Naive B cell (primary cell): ENCODE measurements at places on chromosomes 3 and 15. TPM values are rescaled to one million over a fixed set of nuclear protein-coding genes. Genes with fewer than 3 reads are reported as not detected.

DNA sequence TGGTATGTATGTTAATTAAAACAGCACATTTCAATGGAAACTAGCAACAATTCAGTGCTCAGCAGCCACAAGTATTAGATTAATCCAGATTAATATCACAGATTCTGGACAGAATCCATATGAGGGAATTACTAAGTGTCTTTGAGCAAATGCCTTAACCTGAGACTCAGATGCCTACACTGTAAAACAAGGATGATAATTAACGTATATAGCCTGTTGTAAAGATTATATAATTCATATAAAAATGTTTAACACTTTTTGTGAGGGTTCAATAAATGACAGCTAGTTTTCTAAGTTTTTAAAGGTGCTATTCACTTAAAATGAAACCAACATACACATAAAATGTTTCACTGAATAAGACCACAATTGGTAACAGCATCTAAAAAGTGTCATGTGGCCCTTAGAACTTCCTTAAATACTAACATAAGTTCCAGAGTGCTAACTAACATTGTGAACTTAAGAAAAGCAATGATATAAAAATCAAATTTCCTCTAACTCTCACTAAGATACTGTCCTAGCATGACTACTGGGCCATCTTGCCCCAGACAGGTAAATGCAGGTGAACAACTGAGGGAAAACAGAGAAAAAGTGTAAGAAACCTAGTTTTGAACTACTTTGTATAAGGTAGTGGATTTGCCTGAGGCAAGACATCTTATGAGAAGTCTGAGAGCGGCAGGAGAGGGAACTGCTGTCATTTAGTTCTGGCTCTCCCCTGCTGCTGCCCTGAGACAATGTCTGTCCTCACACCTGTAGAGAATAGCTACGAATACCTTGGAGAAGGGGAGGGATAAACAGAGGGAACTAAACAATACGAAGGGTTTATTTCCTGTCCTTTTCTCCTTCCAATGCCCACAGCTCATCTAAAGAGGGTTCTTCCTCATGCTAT, 151.3 kb downstream of the ADAM10 start:
- no peak for DNase-seq

- no peak for DNase-seq
These were observed 142.6 kb downstream of the RPLP1 start for GRCh38 chr15:69595009-69595791.

GRCh38 chr3:183536238-183536880, 19.1 kb downstream of the KLHL6 start:
- no peak for DNase-seq

DNA sequence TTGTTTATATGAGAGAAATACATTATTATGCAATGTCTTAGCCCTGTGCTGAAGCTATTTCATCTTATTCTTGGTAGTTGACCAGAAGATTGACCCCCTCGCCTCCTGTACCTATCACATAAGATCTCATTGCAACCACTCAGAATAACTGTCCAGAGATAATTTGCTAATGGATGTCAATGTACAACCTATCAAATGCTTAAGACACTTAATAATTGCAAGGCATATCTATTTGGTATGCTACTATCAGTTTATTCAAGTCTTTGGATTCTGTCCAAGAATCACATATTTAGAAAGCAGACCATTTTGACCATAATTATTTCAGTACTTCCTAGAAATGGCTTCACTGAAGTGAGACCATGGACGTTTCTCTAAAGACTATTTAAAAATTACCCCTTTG, 241.6 kb downstream of the GAP43 start:
- DNase-seq = no peak

DNA sequence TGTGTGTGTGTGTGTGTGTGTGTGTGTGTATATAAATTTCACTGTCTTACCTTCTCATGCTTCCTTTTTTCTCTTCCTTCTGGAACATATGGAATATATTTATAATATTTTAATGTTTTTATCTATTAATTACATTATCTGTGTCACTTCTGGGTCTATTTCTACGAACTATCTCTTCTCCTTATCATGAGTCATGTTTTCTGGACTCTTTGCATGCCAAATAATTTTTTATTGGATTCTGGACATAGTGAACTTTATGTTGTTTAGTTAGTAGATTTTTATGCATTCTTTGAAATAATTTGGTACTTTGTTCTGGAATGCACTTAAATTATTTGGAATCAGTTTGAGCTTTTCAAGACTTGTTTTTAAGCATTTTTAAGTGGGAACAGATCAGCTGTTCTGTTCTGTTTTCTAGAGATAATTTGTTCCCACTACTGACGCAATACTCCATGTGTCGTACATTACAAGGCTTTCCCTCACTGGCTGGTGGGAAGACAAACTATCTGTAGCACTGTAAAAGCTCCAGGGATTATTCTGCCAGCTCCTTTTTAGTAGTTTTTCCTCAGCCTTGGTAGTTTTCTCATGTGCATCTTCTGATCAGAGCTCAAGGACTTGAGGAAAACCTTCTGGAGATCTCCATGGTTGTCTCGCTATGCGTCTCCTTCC, 302.0 kb downstream of the CLSTN2 start:
- no peak for DNase-seq

GRCh38 chr3:71103430-71103921, 480.1 kb downstream of the FOXP1 start:
- no peak for DNase-seq

DNA sequence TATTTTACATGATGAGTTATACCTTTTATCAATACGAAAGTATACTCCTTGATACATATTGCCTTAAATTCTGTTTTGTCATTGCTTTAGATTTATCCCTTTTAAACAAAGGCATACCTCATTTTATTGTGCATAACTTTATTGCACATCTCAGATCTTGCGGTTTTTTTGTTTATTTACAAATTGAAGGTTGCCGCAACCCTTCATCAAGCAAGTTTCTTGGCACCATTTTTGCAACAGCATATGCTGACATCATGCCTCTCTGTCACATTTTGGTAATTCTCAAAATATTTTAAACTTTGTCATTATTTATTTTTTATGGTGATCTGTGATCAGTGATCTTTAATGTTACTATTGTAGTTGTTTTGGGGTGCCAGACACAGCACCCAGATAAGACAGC, 20.9 kb downstream of the SNRK start:
- no peak for DNase-seq

GRCh38 chr15:63599401-63600000, 2.3 kb downstream of the FBXL22 start:
- DNase-seq = peak; percentile 87

DNA sequence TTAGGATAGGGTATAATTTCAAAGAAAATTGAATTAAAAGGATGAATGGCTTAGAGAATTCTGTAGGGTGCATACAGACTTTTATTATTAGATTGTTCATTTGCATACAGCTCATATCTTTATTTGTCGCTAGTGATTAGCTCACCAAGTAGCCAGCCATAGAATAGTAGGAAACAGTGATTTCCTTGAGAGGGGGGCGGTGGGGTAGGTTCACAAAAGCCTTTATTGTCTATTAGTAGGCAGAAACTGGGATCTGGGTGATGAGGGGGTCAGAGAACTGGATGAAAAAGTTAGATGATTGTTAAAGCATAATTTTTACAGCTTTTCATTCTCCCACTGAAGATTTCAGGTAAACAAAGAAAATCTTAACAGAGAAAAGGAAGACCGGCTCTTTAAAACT, 77.6 kb upstream of the RAP2B start:
- DNase-seq = no peak

DNA sequence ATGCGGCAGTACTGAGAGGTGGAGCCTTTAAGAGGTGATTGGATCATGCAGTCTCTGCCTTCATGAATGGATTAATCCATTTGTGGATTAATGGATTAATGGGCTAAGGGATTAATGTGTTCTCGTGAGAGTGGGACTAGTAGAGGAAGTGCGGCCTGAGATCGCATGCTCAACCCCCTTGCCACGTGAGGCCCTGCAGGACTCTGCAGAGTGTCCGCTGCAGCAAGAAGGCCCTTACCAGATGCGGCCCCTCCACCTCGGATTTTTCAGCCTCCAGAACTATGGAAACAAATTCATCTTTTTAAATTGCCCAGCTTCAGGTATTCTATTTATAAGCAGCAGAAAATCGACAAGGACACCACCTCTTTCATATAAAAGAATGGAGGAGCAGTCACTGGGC, 148.8 kb downstream of the TPRA1 start:
- no peak for DNase-seq

GRCh38 chr15:89406940-89407607, 72.5 kb upstream of the POLG start:
- no peak for DNase-seq

DNA sequence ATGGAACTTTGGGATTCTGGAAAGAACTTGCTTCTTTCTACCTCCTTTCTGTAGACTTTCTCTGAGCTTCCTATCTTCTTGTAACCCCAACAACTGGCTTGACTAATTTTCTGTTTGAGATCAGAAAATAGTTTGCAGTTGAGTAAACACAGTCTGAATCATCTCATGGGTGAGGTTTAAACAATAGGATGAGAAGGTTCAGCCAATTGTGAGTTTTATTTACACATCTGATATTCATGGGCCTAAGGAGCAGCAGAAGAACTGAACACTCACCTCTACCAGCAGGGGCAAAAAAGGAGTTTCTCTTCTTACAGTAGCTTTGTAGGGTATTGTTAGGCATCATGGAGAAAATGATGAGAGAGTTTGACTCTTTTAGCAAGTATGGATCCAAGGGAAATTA, 54.2 kb downstream of the DTWD1 start:
- no peak for DNase-seq

DNA sequence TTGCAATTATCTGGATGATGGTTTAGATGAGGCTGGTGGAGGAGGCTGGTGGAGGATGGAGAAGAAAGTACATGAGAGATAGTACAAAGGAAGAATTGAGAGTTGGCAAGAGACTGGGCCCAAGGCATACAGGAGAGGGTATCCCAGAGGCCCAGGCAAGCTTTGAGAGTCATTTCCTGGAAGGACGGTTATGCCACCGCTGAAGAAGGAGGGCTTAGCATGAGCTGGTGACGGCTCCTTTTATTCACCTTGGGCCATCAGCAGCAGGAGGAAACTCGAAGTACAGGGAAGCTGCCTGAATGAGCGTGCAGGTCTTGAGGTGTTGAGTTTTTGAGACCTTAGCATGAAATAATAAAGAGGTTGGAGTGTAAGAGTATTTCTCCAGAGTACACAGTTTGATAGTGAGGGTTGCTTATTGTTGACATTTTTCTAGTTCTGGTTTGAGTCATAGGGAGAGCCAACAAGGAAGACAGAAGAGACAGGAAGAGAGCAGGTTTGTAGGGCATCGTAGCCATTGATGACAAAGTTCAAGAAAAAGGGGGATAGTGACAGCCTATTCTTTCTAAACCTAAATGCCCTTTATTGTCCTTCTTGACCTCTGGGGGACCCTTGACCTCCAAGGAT, 13.8 kb downstream of the THSD4 start:
- no peak for DNase-seq

DNA sequence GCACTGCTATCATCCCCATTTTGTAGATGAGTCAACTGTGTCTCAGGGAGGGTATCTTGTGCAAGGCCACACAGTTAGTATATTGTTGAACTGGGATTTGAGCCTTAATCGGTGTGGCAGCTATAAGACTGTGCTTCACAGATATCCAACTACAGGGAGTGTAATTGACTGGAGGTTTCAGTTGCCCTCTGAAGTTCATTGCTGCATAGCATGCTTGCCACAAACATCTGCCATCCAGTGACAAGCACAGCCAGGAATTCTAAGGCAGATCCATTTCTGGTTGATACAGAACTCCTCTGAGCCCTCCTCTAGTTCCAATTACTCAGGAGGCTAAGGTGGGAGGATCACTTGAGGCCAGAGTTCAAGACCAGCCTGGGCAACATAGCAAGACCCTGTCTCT, 16.4 kb downstream of the FSD2 start:
- DNase-seq = no peak

- DNase-seq = no peak
These were observed 393.1 kb downstream of the LPP start for GRCh38 chr3:188546835-188547670.

GRCh38 chr3:5787861-5788488, 600.5 kb downstream of the EDEM1 start:
- no peak for DNase-seq

DNA sequence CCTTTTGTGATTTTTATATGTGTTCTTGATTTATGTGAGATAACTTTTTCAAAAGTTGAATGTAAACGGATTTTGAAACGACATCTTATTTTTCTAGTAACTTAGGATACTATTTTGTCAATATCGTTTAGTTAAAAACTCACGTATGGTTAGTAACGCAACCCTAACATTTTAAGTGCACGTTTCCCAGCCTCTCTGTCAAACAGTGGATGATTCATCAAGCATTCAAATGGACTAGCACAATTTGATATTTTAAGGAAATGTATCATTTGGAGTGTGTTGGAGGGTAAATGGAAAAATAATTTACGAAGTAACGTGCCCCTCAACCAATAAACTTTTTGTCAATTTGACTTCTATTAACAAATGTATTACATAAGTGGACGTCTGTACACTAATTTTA, 23.3 kb downstream of the RTP3 start:
- no peak for DNase-seq

- DNase-seq = no peak
These were observed 51.7 kb upstream of the HES1 start for GRCh38 chr3:194084284-194084683.

DNA sequence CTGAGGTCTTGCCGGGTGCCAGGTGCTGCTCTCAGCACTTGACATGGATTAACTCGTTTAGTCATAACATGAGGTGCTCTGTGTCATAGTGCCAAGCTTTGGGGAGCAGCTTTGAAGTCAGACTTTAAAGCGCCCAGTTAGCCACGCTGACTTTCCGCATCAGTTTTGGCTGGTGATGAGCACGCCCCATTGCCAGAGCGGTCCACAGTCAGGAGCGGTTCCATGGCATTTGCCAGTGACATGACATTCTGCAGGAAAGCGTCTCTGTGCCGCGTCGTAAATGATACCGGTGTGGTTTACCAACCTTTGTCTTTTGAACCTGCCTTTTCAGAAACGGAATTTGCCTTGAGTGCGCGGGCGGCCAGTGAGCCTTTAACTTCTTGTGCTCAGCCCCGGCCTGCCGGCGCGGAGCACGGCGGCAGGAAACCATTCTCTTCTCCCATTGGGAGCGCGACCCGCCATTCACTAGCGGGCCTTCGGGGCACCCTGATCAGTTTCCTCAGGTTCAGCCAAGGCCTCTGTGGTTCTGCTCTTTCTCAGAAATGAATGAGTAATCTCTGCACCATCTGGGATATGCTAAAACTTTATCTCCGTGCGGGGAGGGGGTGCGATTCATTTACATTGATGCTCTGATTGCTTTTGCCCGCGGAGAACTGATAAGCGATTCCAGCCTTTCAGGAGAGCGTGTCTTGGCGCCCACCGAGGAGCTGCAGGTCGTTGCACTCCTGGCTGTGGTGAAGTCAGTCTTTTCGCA, 1.7 kb upstream of the SLC2A2 start:
- no peak for DNase-seq

Gene CTXN2
- polyA plus RNA-seq = not detected

Gene LRRC3B
- polyA plus RNA-seq = not detected

Gene GPX1
- polyA plus RNA-seq = 306 TPM

Gene ERICH6
- not detected for polyA plus RNA-seq

Gene ANKRD34C
- polyA plus RNA-seq = not detected

Gene ACVR2B
- polyA plus RNA-seq = 0.19 TPM

Gene CERS3
- polyA plus RNA-seq = not detected

Gene SNTN
- polyA plus RNA-seq = not detected

Gene SIDT1
- 47.1 TPM for polyA plus RNA-seq

Gene CPN2
- polyA plus RNA-seq = not detected

Gene NOX5
- not detected for polyA plus RNA-seq

Gene CRTC3
- polyA plus RNA-seq = 27.2 TPM

Gene THRB
- polyA plus RNA-seq = 1.2 TPM

Gene NOP10
- polyA plus RNA-seq = 255 TPM
